ENCODE measurements at places on chromosomes 2 and 18.
A peak's percentile ranks its signal among the peaks of the same experiment; 100 is the strongest.

DNA sequence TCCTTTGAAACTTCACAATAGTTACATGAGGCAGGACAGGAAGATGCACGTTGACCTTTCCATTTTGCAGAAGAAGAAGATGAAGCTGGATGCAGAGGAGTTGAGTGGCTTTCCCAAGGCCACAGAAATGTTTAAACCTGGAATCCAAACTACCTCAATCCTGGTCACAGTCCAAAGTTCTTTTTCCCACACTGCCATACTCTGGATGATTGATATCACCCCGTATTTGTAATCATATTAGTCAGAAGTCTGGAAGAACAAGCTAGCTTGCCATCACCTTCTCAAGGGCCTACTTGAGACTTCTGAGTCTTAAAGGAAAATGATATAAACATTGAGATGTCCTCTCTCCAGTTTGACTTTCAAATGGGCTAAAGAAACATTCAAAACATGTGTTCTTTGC lies 190.1 kb downstream of the LNPK start:
- no peak for DNase-seq

- DNase-seq, result no peak
Measured at GRCh38 chr18:56606618-56607017, 31.8 kb downstream of the TXNL1 start.

DNA sequence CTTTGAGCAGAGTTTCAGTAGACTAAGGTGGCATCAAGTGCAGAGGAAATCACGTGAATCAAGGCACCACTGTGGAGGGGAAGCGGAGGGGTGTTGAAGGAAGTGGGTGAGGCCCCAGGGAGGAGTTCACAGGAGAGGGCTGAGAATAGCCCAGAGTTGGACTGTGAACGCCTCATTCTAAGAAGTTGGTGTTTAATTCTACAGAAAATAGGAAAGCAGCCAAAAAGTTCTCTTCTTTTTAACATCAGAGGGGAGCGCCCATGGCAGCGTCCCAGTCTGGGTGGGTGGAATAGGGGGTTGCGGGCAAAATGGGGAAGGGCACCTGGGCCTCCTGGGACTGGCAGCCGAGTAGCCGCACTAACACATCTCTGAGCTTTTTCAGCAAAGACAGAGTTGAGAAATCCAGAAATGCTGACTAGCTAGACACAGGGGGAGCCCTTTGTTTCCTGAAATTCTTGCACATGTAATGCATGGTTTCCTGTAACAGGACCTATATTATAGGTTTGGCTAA lies 97.0 kb downstream of the NEB start:
- peak; percentile 26 for DNase-seq

- DNase-seq, result no peak
Measured at GRCh38 chr2:44537264-44537663, 175.5 kb downstream of the CAMKMT start.

- no peak for DNase-seq
Measured at GRCh38 chr18:76654577-76654976, 159.5 kb upstream of the ZNF516 start.

DNA sequence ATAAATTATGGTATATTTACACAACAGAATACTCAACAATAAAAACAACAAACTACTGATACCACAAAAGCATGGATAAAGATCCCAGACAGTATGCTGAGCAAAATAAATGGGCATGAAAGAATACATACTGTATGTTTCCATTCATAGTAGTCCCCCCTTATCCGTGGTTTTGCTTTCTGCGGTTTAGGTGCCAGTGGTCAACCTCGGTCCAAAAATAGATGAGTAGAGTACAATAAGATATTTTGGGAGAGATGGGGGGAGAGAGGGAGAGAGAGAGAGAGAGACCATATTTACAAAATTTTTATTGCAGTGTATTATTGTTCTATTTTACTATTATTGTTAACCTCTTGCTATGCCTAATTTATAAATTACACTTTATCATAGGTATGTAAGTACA lies 21.0 kb upstream of the TGFA start:
- DNase-seq, result no peak

GRCh38 chr2:221997683-221998082 lies 301.1 kb downstream of the PAX3 start:
- no peak for DNase-seq

DNA sequence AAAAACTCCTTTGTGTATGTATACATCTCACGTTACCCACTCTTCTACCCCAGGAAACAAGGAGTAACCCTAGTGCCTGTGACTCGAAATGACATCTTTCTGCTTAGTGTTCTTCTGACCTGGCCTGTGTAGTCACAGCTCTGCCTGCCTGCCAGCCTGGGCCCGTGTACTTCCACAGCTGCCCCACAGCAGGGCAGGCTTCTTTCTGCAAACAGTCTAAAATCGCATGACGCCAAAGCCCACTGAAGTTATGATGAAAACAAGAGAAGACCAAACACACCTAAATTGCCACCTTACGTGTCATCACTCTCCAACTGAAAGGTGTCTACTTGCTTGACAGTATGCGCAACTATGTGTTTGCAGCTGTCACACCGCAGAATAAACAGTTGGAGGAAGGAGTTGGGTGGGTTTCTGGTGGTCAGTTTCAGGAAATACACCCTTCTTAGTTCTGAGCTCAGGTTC lies 1.5 kb downstream of the GAREM1 start:
- no peak for DNase-seq

DNA sequence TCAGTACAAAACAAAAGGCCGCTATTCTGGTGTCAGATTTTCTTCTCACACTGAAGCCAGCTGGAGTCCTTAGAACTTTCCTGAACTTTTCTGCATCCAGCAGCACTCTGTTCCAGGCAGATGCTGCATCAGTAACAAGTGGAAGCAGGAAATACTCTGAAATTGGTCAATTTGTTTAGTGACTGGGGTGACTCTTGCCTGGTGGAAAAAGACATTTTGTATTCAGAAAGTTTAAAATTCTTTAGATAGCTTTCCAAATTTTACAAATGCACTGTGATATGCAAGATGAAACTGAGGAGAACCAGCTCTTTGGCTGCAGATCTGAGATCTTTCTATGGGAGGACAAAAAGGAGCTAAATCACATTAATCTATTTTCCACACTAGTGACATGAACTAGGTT lies 385.7 kb downstream of the NRXN1 start:
- no peak for DNase-seq

- no peak for DNase-seq
Measured at GRCh38 chr18:56470406-56471351, 167.7 kb downstream of the TXNL1 start.

DNA sequence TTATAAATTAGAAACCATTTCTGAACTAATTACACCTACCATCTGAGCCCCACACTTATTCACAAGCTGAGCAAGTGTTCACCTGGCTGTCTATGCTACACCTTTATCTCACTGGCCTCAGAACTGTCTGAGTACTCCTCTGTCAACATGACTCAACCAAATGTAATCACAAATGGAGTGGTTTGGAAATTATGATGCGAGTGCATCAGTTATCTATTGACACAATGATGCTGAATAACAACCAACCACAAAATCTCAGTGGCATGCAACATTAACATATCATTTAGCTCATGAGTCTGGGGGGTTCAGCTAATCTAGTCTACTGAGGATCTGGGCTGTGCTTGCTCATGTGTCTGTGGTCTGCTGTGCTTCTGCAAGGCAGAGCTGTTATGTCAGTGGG lies 184.2 kb upstream of the NXPH2 start:
- DNase-seq, result no peak

GRCh38 chr2:31013301-31013700 lies 124.9 kb downstream of the GALNT14 start:
- DNase-seq, result peak; percentile 22

DNA sequence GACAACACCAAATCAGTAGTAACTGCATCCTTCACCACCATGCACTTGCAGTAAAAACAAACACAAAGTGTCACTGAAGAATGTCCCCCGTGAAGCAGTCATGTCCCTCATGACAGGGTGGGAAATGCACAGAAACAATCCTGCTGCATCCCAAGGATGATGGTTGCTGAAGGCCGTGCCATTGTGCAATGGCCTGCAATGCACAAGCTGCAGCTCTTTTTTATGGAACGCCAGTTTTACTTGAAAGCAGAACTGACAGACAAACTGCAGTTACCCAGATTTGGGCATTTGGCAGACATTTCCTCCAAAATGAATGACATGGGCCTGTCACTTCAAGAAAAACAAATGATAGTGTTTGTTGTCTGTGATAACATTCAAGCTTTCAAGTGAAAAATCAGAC lies 2.4 kb upstream of the CHST10 start:
- DNase-seq, result no peak

DNA sequence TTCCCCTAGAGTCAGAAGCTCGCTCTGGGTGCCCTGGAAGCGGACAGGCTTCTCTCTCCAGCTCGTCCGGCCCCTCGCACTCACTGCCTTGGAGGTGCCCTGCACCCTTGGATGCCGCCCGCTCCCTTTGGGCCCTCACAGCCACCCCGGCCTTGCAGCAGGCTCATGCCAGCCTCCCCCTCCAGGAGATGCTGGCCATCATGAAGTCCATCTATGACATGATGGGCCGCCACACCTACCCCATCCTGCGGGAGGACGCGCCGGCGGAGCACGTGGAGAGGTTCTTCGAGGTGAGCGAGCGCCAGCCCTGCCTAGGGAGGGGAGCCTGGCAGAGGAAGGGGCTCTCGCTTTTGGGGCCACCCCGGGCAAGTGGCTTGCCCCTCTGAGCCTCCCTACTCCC lies 20.3 kb upstream of the FAHD2A start:
- no peak for DNase-seq

DNA sequence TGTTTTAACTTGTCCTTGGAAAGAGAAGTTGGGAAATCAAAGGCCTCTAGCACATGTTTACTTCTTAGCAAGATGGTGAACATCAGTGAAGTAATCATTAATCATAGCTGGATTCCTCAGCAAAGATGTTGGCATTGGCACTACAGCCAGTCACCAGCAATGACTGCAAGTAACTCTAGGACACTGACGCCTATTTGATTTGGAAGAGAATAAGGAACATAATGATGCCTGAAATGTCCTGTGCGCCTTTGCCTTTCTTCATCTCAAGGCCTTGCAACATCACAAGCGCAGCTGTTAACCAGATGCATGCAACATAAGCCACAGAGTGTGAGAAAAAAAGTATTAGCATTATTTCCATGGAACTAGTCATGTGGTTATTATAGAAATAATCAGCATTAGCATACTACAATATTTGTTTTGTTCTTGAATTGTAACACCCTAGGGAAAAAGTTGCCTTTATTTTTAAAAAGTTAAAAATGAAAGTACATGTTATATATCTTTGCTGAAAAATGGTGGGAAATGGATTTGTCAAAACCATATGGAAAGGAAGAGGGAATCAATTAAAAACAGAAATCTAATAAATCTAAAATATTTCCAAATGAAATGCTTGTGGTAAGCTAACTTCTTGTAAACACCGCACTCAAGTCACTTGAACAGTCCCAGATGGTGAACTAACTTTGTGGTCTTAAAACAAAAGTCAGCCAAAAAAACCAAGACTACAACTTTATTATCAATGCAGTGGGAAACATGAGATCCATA lies 55.6 kb downstream of the THADA start:
- DNase-seq, result peak; percentile 97
